Stimulated activated CD4-positive, alpha-beta T cell treated with anti-CD3 and anti-CD28 coated beads, Interleukin-15, amount 100 ng/mL, for 48 hours (primary cell): ENCODE measurements at places on chromosomes 11 and 22.

DNA sequence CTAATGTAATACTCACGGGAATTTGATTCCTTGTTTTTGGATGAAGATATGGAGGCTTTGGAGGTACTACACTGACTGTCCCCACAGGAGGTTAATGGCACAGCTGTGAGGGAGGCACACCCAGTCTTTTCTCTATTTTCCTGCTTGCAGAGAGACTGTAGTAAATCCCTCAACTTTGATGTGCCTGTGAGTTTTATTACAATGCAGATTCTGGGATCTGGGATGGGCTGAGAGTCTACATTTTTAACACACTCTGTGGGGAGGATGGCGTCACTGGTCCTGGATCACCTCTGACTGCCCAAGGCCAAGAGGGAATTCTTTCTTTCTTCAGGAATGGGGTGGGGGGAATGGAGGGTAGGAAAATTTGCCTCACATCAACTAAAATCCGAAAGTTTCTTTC lies 80.2 kb upstream of the NTM start:
- no peak for DNase-seq

DNA sequence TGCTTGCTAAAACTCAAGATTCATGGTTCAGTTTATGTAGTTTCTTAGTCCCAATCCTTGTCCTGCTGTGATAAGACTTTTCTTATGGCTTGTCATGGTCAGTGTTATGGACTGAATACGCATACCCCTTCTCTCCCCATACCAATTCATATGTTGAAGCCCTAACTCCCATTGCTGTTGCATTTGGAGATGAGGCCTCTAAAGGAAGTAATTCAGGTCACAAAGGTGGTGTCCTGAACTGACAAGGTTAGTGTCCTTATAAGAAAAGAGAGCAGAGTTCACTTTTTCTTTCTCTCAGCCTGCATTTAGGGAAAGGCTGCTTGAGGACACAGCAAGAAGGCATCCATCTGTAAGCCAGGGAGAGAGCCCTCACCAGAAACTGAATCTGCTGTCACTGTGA lies 618.2 kb downstream of the LRRC4C start:
- no peak for DNase-seq

DNA sequence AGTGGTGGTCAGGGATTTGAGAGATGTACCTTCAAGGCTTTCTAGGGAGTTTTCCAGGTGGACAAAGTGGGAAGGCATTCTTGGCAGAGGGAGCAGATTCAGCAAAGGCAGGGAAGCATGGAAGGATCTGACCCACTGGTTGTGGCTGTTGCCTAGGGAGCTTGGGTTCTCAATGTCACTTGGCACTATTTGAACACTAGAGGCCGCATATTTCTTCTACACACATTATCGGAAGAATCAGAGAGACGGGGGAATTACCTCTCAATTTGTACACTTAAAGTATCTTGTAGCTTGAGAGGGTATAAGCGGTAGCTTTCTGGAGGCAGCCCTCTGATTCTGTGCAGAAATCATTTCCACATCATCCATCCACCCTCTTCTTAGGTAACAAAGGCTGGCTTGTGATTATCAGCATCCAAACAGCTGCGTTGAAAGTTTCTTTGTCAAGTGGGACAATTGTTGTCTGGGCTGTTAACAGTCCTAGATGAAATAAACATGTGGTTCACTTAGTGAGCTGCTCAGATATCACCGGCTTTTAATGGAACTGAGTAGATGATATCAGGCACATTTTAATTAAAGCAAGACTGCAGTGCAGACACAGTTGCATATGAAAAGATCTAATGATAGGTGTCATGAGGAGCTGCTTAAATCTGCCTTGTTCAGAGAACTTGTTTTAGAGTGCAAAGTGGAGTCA lies 2.6 kb downstream of the NELL1 start:
- DNase-seq = no peak

DNA sequence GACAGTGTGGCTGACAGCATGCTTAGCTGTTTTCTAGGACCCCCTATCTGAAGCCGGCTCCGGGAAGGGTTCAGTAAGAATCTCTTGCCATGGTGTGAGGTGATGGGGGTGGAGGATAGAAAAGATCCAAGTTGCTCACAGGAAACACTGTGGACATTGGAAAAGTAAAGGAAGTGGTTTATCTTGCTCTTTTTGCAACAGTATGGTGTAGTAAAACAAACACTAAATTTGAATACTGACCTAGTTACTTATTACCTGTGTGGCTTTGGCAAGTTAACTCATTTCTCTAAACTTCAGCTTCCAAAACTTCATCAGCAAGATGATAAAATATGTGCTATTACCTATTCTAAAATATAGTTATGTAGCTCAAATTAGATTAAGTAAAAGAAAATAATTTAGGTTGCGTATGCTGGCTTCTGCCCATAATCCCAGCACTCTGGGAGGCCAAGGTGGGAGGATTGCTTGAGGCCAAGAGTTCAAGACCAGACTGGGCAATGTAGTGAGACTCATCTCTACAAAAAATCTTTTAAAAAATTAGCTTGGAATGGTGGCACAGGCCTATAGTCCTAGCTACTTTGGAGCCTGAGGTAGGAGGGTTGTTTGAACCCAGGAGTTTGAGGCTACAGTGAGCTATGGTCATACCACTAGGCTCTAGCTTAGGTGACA lies 51.6 kb upstream of the APOA1 start:
- no peak for DNase-seq

DNA sequence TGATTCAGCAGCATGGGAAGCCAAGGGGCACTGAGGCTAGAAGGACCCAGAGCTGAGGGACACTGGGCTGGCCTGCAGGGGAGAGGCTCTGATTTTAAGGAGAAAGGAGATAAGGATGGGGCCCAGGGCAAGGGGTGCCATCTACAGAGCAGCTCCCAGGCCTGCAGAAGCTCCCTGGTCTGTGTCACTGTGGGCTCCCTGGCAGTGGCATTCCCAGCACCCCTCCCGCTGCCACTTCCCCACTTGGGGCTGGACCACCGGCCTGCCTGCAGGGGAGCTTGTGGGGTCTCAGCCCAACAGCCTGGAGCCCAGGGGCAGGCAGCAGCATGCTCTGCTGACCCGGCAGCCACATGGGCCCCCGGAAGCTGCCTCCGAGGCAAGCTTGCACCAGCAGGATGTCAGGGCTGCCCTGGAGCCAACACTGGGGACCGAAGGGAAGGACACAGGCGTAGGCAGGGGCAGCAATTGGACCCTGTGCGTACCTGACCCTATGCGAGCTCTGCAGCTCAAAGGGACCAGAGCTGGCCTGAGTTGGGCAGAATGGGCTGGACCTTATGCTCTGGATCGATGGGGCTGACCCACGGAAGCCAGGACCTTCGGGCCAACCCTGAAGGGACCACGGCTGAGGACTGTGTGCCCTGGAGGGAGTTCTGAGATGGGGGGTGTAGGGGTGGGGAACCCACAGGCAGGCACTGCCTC lies 35.4 kb upstream of the WNT7B start:
- DNase-seq = no peak

DNA sequence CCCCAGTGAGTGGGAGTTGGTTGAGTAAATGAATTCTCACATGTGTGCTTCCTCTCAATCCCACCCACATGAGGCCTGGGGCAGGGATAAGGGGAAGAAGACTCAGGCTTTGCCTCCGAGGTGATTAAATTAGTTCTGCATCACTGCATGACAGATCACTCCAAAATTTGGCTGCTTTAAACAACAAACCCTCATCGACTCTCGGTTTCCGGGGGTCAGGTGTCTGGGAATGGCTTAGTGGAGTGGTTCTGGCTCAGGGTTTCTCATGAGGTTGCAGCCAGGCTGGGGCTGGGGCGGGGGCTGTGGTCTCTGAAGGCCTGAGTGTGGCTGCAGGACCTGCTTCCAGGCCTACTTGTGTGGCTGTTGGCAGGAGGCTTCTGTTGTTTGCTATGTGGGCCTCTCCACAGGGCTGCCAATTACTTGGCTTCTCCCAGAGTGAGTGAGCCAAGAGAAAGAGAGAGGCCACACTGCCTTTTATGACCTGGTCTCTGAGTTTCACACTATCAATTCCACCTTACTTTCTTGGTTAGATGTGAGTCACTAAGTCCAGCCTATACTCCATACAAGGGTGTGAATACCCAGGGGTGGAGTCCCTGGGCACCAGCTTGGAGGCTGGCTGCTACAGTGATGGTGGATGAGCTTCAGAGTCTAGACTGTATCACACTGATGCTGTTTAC lies 15.9 kb downstream of the MOGAT2 start:
- no peak for DNase-seq
